Chondrocyte (in vitro differentiated cells): ENCODE measurements at places on chromosomes 16 and 17.
A peak's percentile ranks its signal among the peaks of the same experiment; 100 is the strongest.

DNA sequence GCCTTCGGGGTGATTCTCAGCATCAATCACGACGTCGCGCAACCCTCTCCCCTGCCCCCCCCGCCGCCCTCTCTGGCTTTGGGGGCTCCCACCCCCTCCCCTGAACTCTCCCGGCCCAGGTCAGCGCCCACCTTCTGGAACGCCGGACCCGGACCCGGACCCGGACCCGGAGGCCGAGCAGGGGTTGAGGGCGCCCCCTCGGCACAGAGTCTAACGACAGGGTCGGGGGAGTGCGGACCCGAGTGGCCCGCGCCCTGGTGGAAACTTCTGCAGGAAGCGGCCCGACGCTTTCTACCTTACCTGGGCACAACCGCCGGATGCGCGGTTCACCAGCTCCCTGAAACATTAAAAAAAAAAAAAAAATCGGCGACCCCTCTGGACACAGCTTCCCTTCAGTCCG is 16.2 kb downstream of the SALL1 start:
- peak; percentile 88 for DNase-seq

DNA sequence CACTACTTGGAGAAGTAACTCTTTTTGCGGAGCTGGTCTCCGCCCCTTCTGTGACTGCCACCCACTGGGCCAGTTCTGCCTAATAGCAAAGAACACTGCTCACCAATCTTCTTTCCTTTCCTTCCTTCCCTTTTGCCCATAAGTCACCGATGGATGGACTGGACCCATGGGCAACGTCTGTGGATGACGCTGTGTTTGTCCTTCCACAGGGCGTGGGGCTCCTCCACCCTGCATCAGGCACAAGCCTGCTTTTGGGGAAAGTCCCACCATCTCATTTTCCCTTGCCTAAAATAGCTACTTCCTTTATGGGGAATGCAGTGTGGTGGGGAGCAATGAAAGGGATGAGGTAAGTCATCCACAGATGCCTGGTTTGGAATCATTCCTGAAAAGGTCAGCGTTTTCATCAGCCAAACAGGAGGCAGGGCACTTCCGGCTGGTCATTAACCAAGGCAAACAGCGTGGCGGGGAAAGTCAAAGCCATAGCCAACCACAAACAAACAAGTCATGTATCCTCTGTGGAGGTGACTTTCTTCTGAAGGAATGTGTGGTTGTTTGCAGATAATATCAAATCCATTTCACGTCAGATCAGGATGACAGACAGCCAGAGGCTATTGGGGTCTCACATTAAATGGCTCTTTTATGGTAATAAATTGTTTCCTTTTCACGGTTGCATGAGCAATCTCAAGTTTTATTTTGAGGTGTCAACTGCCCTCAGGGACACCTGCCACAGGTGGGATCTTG is 30.7 kb upstream of the MED9 start:
- no peak for DNase-seq

GRCh38 chr17:64742326-64742725 is 80.2 kb upstream of the SMURF2 start:
- DNase-seq = no peak

- DNase-seq = no peak
These were observed 272.7 kb downstream of the SOX9 start for GRCh38 chr17:72393553-72393952.

DNA sequence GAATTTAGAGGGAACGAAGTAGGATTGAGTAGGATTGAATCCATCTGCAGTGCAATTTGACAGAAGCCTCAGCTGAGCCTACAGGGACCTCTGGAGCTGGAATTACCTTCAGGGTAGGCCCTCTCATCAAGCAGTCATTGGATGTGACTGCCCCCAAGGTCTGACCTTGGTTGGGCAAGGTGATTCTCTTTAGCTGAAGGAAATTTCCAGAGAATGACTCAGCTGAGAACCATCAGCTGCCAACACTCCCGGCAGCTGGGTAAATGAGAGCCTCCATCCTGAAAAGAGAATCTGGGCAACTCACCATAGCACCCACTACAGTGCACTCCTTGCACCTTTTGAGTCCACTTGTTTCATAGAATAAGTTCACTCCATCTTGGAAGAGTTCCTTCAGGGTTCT is 113.5 kb upstream of the MED13 start:
- no peak for DNase-seq

DNA sequence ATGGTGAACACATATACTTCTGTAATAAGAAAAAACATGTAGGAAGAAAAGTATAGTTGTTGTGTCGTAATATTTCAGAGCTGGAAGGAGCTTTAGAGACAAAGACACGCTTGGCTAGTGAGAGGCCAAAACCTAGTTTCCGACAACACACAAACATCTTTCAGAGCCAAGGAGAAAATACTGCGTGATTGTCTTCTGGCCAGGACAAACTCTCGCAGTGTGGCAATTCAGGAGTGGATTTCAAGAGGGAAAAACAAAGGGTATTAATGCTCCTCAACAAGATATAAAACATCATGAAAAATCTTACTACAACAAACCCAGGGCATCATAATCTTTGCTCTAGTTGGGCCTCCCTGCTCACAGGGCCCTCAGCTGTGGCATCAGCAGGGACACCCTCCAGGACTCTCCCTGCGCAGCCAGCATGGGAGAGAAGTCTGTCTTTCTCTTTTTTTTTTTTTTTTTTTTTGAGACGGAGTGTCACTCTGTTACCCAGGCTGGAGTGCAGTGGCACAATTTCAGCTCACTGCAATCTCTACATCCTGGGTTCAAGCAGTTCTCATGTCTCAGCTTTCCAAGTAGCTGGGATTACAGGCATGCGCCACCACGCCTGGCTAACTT is 66.4 kb downstream of the CYB5B start:
- no peak for DNase-seq

DNA sequence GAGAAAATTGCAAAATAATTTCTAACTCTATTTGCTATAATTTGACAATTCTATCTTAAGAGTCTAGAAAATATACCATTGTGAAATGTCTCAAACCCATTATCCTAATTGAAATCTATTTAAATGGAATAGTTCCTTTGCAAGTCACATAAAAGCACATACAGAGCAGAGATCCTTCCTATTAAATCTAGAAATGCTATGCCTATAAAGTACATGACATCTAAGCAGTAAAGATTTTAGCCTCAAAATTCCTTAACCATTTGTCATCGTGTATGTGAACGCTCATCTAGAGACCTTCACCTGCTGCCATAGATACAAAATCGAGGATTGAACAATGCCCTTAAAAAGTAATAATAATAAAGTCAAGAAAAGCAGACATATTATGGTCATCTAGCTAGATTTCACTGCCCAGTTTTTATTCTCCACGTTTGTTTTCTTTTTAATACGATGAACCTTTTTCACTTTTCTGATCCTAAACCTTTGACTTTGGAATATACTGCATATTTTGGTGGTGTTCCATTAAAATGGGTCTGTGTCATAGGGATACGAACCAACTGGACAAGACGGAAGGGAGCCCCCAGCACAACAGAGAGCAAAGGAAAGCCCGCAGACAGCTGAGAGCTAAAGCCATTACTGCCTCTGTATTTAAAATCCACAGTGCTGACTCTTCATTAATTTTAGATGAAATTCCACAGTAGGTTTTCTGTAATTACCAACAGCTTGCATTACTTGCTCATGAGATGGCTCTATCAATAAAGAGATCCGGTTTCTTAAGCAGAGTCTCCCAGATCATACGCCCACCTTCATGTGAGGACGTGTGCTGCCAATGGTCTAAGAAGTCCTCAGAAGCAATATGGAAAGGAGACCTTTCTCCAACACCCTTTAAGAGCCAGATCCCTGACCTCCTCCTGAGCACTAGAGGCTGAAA is 17.6 kb downstream of the TEX2 start:
- DNase-seq = no peak

DNA sequence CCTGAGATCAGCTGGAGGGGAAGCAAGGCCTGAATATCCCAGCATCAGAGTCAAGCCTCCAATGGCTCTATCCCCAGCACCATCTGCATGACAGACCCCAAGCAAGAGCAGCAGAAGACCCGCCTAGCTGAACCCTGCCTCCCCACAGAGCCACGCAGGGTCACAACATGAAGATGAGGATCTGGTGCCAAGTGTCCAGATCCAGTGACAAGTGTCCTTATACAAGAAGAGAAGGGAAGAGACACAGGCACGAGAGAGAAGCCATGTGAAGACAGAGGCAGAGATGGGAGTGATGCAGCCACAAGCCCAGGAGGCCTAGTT is 28.9 kb downstream of the TNFRSF13B start:
- no peak for DNase-seq
